Muscle of back (tissue), 13 donors: ENCODE measurements at places on chromosomes 4 and X. TPM values are rescaled to one million over a fixed set of nuclear protein-coding genes. Genes with fewer than 3 reads are reported as not detected.

FAT4 gene
- polyA plus RNA-seq: 22.3 TPM

- no peak for DNase-seq
Measured at GRCh38 chrX:17120816-17121215, 174.4 kb downstream of the REPS2 start.

DNA sequence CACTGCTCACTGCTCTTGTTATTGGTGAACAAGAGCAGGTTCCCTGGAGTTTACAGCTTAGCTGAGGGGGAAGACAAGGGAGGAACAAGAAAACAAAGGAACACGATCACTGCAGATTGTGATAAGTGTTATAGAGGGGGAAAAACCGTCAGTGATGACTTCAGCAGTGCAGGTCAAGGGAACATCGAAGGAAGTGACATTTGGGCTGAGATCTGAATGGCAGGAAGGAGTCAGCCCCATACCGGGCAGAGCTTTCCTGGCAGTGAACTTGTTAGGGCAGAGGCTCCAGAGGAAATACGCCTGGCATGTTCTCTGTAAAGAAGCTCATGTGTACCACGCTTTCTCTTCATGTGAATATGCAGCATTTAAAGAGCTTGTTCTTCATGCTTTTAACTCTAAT, 78.1 kb downstream of the LDB2 start:
- no peak for DNase-seq

FGFBP2 gene
- polyA plus RNA-seq: 0.52 TPM

ITGB1BP2 gene
- polyA plus RNA-seq: 116 TPM

DNA sequence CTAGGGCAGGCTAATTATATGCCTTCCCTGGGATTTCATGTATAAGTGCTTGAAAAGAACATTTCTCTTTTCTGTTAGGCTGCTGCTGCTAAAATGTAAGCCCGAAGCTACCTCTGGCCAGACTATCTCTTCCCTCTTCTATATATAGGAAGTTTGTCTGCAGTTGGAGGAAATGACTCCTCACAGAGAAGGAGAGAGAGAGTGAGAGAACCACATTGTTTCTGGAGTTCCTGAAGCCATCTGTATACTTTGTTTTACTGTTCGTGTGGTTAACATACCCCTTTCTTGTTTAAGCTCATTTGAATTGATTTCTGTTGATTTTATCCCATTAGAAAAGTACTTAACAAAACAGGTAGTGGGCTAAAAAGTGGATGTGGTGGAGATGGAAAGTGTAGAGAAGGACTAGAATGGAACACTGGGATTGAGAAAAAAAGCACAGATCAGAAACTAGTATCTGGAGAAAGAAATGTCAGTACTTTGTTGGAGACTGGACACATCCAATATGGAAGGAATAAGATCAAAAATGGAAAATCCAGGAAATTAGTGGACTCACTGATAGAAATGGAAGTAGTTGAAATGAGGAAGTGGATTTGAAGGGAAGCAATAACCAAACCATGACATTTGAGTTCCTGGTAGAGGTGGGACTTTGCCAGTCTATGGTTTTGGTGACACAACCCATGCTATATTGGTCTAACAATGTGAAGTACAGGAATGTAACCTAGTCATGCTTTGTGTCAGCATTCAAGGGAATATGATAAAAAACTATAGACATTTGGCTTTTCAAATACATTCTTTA, 112.6 kb downstream of the TMA16 start:
- no peak for DNase-seq

MTMR8 gene
- 1.0 TPM for polyA plus RNA-seq

DNA sequence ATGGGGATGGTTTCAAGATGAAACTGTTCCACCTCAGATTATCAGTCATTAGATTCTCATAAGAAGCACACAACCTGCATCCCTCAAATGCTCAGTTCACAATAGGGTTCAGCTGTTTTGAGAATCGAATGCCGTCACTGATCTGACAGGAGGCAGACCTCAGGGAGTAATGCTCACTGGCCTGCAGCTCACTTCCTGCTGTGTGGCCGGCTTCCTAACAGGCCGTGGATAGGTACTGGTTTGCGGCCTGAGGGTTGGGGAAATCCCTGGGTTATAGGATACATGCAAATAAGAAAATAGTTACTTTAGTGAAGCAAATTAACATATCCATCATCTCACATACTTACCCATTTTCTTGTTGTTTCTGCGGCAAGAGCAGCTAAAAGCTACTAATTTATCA, 160.4 kb downstream of the MAD2L1 start:
- DNase-seq: no peak

DNA sequence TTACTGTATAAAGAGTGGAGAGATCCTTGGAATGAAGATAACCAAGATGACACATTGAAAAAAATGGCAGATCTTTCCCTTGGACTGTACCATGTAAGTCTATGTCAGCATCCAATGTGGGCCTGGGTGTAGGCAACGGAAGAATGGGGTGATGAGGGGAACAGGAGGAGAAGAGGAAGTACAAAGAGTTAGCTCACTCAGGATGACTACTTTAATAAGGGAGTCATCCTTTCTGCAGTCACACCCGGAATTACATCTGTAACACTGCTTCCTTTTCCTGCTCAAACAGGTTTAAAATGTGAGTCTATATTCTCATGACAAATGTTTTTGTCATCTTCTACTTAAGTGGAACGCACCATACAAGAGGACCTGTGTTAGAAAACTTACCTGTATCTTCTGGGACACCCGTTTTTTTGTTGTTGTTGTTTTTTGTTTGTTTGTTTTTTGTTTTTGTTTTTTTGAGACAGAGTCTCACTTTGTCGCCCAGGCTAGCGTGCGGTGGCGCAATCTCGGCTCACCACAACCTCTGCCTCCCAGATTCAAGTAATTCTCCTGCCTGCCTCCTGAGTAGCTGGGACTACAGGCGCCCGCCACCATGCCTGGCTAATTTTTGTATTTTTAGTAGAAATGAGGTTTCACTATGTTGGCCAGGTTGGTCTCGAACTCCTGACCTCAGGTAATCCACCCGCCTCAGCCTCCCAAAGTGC, 18.0 kb downstream of the HPSE start:
- DNase-seq: no peak

DNA sequence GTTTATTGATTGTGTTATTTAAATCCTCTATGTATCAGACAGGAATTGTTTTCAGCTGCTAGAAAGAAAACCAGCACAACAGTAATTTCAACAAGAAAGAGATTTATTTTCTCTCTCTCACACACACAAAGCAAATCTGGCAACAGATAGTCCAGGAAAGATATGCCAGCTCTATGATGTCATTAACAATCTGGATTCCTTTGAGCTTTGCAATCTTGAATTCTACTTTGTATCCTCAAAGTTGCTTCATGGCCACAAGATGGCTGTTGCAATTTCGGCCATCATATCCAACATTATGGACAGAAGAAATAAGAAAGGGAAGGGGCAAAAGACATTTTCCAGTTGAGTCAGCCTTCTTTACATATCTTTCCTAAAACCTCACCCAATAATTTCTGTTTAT, 19.8 kb upstream of the FMR1 start:
- peak; percentile 7 for DNase-seq

GRCh38 chrX:102930990-102931756, 5.9 kb upstream of the RAB40AL start:
- peak; percentile 0 for DNase-seq

DNA sequence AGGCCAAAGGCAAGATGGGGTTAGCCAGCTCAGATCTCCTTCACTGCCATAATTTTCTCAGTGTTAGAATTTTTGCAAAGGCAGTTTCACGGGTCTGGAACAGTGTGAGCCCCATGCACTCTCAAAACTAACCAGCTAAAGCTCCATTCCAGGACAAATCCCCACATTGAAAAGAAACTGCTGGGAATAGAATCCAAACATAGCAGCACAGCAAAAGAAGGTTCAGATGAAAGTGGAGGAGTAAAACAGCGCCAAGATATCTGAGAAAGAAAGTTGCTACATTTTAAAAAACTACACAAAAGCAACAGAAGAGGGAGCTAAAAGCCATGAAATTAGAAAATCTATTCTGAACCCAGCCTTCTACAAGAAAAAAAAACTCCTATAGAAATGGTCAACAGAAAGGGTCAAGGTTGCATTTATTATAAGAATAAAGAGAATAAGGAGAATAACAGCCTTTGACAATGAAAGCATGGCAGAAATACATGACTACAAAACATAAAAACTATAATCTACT, 39.6 kb upstream of the SLC7A3 start:
- peak; percentile 7 for DNase-seq

DNA sequence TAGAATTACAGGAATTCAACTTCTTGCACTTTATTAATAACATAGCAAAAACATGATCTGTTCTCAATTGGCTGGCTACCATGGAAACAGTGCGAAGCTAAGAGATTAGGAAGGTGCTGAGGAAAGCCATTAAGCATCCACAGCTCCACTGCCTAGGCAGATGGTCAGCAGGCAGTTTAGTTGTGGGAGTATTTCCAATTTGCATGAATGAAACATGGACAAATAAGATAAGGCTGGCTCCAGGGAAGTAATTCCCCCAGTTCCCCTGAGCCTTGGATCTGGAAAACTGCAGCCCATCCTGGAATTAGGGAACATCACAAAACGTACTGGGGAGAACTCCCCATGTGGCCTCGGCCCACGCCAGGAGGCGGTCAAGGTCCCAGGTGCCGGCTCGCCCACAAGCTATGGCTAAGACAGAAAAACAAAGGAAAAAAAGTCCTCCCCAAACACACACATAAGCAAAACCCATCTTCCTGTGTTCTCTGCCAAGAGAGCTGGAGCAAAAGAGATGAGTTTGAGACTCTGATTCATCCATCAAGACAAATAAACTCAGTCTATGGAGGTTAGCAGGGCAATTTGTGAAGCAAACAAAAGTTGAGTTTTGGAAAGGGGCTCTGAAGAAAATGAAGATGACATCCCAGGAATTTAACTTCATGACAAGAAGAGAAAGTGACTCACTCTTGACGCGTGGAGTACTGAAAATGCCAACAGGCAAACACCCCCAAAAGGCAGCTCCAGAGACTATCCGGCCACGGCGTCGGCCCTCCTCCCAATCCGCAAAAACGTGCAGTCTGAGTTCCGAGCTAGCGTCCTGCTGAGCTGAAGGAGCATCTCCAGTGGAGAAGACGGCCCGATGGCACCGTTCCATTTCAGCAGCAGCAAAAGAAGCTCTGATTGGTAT, 45.1 kb downstream of the IGFBP7 start:
- peak; percentile 42 for DNase-seq

DNA sequence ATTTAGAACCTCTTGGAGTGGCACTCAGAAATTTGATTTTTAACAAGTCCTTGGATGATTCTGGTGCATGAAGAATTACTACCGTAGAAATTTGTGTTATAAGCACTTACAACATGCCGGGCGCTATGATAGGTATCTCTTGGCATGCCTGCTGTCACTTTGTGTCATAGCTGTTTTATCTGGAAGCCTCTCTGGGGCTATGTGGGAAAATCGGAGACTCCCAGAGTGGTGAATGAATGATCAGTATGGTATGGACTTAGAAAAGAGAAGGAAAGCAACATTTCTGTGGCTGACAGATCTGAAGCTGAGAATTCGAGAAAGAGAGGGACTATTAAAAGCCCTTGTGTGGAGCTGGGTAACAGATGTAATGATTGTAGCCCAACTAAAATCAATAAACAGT, 177.4 kb upstream of the MAMLD1 start:
- DNase-seq: no peak

GRCh38 chr4:65337371-65337770, 332.9 kb downstream of the EPHA5 start:
- no peak for DNase-seq

GRCh38 chr4:10099499-10100325, 16.9 kb downstream of the WDR1 start:
- DNase-seq: no peak

GRCh38 chrX:46325312-46325877, 219.8 kb downstream of the ZNF674 start:
- DNase-seq: no peak

GRCh38 chr4:151153585-151153984, 54.2 kb downstream of the RPS3A start:
- no peak for DNase-seq

DNA sequence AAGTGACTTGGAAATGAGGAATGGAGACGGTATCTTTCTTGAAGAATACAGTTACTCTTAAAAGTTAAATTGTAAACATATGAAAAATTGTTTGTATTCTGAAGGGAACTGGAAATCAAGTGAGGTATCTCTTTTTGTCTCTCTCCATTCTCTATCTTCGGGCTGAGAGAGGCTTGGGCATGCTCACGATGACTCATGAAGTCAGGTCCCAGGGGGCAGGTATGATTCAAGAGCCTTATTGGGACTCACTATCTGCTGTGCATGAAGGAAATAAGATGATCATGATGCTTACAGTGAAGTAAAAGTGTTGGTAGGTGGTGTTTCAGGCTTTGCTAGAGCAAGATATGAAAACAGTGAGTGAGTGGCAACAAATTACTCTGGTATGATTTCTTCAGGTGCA, 200.4 kb upstream of the PITX2 start:
- no peak for DNase-seq

DNA sequence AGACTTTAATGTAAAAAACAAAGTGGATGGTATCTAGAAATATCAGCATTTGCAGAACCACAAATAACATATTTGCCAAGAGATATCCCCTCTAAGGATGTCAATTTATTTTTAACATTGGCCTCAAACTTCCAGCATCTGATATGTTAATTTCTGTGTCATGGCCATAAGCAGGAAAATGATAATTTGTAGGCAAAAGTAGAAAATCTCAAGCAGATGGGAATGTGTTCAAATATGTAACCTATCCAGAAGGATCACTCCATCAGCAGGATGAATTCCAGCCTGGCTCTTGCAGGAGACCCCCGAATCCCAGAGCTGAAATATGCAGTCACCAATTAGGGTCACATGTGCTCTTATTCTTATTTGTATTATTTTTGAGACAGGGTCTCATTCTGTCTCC, 55.4 kb upstream of the PRKX start:
- DNase-seq: no peak

DNA sequence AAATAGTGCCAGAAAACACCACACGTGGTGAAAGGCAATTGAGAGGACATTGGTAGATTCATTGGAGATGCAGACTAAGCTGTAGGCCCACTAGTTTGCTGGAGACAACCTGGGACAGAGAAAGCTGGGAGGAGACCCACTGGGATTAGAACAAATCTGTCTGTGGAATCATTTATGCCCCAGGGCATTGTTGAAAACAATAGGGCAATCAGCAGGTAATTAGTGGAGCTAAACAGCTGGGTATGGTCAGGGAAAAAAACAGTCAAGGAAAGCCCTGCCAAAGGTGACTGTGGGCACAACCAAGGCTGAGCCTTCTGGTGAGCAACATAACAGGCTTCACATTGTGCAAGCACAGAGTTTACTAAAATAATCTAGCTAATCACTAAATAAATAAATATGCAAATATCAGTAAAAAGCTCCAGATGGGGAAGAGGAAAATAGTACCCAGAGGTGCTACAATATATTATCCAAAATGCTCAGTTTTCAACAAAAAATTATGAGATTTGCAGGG, 9.0 kb downstream of the TCEAL3 start:
- no peak for DNase-seq
